ENCODE measurements at places on chromosomes 13 and 19.

DNA sequence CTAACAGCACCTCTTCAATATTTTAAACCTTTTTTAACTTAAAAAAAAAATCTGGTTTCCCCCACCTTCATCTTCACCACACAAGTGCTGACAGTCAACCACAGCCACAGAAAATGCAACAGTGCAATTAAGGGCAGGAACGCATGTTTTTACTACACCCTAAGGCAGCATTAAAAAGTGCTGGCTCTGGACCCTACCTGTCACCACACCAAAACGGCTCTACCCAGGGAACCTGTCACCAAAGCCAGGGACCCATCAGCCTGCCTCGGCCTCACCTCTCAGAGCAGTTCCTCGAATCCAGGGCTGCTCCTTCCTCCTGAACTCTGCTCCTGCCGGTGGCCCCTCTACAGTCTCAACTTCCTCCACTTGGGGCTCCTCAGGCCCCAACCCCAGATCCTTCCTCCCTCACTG is 22.5 kb upstream of the SLC35E1 start:
- no peaks in the 10 kb centered on the region for H3K36me3 ChIP-seq
- H3K27me3 ChIP-seq, result no peaks in the 10 kb centered on the region
- DNase-seq, result peak; percentile 84
- peaks cover 34% of the 10 kb centered on the region for H3K4me1 ChIP-seq

DNA sequence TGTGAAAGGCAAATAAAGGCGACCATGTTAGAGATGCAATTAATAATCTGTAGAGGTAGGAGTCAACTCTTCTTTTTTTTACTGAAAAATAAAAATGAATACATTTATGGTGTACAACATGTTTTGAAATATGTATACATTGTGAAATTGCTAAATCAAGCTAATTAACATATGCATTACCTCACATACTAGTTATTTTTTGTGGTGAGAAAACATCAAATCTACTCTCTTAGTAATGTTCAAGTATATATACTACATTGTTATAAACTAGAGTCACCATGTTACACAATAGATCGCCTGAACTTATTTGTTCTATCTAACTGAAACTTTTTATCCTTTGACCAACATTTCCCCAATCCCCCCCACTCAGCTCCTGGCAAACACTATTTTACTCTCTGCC is 143.2 kb downstream of the POU4F1 start:
- H3K27me3 ChIP-seq, result peaks cover 1% of the 10 kb centered on the region
- no peak overlapping the region for H3K4me3 ChIP-seq
- no peak overlapping the region for H3K27ac ChIP-seq

DNA sequence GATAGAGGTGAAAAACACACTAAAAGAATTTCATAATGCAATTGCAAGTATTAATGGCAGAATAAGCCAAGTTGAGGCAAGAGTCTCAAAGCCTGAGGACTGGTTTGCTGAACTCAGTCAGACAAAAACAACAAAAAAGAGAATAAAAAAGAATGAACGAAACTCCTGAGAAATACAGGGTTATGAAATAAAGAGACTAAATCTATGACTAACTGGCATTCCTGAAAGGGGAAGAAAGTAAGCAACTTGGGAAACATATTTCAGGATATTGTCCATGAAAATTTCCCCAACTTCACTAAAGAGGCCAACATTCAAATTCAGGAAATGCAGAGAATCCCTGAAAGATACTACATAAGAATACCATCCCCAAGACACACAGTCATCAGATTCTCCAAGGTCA is 47.8 kb downstream of the UBL3 start:
- H3K27ac ChIP-seq, result no peak overlapping the region
- DNase-seq, result no peak
- peaks cover 31% of the 10 kb centered on the region for H3K4me1 ChIP-seq
- no peak overlapping the region for H3K4me3 ChIP-seq
- no peaks in the 10 kb centered on the region for H3K36me3 ChIP-seq

- no peak overlapping the region for H3K4me3 ChIP-seq
- no peak overlapping the region for H3K27ac ChIP-seq
- no peaks in the 10 kb centered on the region for H3K36me3 ChIP-seq
Measured at GRCh38 chr19:4521170-4521887, 3.0 kb upstream of the PLIN4 start.

DNA sequence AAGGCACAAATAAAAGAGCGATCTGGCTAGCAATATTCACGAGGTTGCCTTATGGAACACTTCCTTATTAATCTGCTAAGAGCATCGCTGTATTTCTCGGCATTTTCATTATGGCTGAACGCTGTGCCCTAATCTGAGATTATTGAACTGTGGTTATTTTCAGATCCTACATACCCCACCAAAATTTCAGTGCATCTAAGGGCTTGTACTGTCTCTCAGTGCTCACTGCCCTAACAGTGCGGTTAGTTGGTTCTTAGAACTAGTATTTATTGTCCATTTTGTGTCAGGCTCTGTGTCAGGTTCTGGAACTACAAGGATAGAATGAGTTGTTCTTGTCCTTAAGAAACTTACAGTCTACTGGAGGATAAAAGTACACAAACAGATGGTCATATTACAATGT is 51.6 kb downstream of the FLT3 start:
- no peaks in the 10 kb centered on the region for H3K36me3 ChIP-seq
- H3K27ac ChIP-seq, result no peak overlapping the region
- H3K4me1 ChIP-seq, result peaks cover 9% of the 10 kb centered on the region
- H3K4me3 ChIP-seq, result no peak overlapping the region

- H3K27ac ChIP-seq, result no peak overlapping the region
- H3K4me1 ChIP-seq, result peaks cover 12% of the 10 kb centered on the region
- H3K4me3 ChIP-seq, result no peak overlapping the region
- no peaks in the 10 kb centered on the region for H3K27me3 ChIP-seq
- DNase-seq, result no peak
Measured at GRCh38 chr13:46676378-46676725, 120.6 kb downstream of the ESD start.

Measured in naive thymus-derived CD8-positive, alpha-beta T cell (primary cell).